ENCODE measurements at places on chromosomes 4 and X.

DNA sequence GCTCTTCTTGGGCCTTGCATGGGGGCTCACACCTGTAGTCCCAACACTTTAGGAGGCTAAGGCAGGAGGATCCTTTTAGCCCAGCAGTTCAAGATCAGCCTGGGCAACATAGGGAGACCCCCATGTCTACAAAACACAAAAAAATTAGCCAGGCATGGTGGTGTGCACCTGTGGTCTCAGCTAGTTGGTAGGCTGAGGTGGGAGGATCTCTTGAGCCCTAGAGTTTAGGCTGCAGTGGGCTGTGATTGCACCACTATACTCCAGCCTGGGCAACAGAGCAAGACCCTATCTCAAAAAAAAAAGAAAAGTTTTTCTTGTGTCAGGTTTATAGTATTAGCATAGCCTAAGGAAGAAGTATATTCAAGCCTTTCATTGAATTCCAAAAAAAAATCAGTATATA lies 30.8 kb upstream of the FAM241A start:
- no peak for DNase-seq

DNA sequence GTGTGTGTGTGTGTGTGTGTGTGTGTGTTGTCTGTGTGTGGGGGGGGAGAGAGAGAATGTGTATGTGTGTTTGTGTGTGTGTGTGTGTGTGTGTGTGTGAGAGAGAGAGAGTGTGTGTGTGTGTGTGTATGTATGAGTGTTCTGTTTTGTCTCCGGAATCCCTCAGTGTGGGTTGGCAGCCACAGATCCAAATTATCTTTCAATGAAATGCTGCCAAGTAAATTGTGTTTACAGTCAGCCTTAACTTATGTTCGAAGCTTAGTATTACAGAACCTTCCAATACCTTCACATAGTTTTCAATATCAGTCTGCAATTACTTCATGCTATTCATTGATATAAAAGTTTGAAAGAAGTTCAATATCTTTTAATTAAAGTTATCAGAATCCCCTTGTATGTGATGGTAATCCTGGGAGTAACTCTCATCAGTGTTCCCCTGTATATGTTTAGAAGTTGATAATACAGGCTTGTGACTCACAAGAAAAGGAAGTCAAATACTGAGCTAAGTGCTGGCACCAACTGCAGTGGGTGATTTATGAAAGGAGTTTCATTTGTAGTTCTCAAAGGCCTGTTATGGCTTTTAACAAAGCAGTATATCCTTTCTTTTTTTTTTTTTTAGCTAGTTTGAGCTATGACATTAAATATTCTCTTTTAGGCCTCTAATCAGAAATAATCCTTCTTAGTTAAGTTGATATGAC lies 51.6 kb upstream of the HTR2C start:
- DNase-seq, result no peak

DNA sequence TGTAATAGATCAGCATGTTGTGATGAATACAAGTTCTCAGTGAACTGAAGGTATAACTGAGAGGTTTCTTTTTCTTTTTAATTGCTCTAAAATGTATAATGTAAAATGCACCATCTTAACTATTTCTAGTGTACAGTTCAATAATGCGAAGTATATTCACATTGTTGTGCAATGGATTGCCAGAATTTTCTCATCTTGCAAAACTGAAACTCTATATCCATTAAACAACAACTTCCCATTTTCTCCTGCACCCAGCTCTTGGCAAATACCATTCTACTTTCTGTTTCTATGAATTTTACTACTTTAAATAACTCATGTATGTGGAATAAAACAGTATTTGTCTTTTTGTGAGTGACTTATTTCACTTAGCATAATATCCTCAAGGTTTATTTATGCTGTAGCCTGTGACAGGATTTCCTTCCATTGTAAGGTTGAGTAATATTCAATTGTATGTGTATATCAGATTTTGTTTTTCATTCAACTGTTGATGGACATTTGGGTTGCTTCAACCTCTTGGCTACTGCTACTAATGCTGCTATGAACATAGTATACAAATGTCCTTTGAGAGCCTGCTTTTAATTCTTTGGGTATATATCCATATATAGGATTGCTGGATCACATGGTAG lies 53.5 kb upstream of the NPFFR2 start:
- no peak for DNase-seq

DNA sequence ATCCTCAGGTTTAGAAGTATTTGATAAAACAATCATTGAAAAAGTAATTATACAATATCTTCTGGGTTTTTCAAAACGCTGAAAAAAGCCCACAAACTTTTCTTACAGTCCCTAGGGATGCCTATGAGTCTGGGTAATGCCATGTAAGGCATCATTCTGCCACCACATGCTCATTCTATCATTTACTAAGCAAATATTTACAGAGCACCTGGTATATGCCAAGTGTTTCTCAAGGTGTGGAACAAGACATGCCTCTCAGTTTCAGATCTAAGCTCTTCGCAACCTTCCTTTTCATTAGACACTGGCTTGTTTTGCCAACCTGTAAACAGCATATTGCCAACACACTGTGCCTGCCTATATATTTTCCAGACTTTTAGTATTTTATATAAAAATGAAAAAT lies 17.7 kb downstream of the MID1 start:
- no peak for DNase-seq

- no peak for DNase-seq
Measured at GRCh38 chr4:173503330-173504180, 26.5 kb downstream of the HAND2 start.

GRCh38 chr4:121057466-121057922 lies 14.8 kb downstream of the NDNF start:
- no peak for DNase-seq

GRCh38 chr4:52431410-52431809 lies 227.7 kb downstream of the USP46 start:
- no peak for DNase-seq

DNA sequence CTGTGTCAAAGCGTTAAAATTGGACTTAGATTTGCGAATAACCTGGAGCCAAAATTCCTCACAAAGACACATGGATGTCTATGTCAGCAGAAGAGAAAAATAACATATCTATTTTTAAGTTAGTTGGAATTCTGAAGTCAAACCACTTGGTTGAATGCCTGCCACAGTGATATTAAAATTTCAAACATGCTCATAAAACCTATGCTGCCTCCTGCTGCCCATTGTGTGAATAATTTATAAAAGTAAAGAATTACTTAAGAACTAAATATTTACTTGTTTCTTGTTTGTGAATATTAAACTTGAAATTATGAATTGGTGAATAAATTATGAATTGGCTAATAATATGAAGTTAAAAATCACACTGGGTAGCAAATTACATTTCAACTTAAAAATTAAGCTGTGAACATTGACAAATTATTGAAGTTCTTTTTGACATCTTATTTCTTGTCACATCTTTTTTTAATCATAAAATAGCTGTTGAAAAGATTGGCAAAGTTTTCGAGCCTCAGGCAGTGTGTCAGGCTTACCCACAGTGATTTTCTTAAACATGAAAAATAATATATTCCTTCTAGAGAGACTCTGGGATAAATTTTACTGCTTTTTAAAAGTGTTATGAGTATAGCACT lies 35.4 kb downstream of the FABP2 start:
- no peak for DNase-seq

DNA sequence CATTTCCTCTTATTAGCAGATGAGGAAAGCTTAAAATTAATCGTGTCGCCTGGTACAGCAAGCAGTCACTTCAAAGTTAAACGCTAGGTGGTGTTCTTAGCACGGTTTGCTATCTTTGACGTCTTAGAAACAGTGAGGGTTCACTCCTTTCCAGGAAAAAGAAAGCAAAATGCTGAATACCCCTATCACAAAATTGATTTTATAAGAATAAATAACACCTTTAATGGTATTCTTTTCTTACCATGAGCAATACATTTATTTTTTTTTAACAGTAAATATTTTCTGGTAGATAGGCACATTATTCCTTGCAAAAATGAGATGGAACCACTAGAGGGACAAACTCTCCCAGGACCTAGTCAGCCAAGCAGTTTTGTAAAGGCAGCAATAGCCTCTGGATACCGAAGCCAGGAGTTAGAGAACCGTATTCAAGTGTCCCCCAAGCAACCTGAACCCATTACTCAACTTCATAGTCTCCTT lies 153.9 kb downstream of the KDR start:
- peak; percentile 26 for DNase-seq

DNA sequence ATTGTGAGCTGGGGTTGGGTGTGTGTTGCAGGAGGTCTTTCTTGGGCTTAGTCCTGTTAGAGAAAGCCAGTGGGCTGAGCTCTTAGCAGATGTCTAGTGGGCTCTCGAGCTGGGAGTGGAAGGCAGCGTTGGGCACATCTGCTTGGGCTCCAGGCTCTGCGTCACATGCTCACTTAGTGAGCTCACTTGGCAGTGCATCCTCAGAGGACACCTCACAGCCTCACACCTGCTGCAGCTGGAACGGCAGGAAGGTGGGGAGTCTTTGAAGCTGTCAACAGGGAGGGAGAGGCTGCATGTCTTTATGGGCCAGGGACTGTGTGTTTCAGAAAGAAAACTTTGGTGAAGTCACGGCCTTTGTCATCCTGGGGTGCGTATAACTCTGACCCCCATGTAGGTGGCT lies 82.2 kb downstream of the PSAPL1 start:
- DNase-seq, result no peak

DNA sequence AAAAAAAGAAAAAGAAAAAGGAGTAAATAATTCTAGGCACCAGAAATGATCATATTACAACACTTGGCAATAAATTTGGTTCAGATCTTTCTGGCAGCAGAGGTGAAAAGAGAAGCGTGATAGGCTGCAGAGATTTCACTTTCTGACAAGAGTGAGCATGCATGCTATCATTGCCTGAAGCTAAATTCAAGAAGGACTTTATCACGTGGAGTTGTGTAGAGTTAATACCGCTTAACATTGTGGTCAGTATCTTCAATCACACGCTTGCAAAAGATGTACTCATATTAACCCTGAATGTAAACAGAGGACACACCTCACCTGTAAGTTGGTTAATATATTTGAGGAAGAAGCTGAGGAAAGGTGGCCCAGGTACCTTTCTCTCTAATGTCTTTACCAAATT lies 31.4 kb upstream of the RBPJ start:
- DNase-seq, result no peak

DNA sequence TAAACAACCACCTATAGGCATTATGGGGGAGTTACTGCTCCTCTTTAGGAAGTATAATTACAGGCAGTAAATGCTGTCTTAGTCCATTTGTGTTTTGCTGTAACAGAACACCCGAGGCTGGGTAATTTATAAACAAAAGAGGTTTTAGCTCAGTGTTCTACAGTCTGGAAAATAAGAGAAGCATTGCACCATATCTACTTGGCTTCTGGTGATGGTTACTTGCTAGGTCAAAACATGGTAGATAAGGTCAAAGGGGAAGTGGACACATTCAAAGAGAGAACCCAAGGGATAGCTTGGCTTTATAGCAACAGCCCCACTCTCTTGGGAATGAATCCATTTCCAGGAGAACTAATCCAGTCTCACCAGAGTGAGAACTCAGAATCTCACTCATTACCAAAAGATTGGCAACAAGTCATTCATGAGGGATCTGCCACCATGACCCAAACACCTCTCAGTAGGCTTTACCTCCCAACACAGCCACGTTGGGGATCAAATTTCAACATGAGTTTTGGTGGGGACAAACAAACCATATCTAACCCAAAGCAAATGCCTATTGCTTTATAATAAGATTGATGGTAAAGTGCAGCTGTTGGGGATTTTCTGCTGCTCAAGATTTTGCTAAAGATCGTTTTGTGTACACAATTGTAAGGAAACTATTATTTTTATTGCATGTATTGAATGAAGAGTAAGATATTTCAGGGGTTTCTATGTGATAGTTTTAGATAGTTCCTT lies 32.6 kb downstream of the STAG2 start:
- no peak for DNase-seq

- DNase-seq, result no peak
Measured at GRCh38 chr4:79673898-79674297, 265.9 kb upstream of the GK2 start.

DNA sequence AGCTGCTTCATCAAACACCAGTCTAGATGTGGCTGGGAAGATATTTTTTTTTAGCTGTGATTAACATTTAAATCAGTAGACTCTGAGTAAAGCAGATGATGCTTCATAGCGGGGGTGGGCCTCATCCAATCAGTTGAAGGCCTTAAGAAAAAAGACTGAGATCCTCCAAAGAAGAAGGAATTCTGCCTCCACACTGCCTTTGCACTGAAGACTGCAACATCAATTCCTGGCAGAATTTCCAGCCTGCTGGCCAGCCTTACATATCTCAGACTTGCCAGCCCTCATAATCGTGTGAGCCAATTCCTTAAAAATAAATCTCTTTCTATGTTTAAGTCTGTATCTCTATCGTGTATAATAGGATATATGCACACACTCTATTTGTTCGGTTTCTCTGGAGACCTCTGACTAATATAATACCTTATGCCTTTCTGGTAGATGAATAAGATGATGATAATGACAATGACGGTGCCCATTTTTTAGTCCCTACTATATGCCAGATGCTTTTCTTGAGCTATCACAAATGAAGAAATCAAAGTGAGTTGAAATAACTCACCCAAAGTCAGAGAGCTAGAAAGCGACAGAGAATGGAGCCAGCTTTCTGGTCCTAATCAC lies 66.1 kb upstream of the SOD3 start:
- DNase-seq, result no peak

- DNase-seq, result no peak
Measured at GRCh38 chr4:124025428-124025827, 628.8 kb downstream of the SPRY1 start.

DNA sequence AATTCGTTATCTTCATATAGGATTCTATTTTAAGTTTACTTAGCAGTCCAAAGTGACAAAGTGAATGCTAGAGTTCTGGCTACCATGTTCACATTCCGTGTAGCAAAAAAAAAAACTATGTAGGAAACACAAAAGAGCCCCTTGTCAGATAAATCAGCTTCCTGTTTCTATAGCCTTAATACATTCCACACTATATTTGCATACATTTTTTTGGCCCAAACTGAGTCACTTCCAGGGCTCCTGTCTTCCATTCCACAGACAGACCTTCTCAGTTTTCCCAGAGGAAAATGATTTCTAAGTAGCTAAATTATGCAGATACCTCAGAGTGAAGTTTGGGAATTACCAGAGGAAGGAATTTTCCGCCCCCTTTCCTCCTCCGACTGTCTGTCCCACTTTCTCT lies 841.9 kb upstream of the HS3ST1 start:
- DNase-seq, result no peak

GRCh38 chrX:154457491-154458115 lies 478 bp upstream of the PLXNA3 start:
- DNase-seq, result peak; percentile 79

- no peak for DNase-seq
Measured at GRCh38 chr4:13399257-13399656, 84.9 kb downstream of the RAB28 start.

GRCh38 chr4:15882675-15883086 lies 55.9 kb downstream of the FGFBP1 start:
- peak; percentile 68 for DNase-seq

GRCh38 chrX:153708415-153708814 lies 15.8 kb downstream of the BCAP31 start:
- peak; percentile 25 for DNase-seq

DNA sequence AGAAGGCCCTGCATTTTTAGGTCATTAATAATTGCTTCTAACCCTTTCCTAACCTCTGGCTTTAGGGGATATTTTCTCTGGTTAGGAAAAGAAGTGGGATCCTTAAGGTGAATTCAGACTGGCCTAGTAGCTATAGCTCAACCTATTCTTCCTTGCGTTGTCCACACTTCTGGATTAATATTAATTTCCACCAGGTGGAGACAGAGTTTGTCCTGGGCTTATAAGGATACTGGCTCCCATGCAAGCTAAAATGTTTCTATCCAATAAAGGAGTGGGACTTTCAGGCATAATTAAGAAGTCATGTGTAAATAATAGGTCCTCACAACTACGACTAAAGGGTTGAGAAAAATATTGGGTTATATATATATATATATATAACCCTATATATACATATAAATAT lies 860.0 kb upstream of the POU3F4 start:
- no peak for DNase-seq

- DNase-seq, result no peak
Measured at GRCh38 chr4:8342651-8343261, 73.2 kb downstream of the HTRA3 start.

All from germinal center (tissue), 1 donor.